ENCODE measurements at places on chromosomes 5 and 9. TPM values are rescaled to one million over a fixed set of nuclear protein-coding genes. Genes with fewer than 3 reads are reported as not detected.

Gene PLAC8L1
- not detected for total RNA-seq

Gene DRD1
- total RNA-seq, result not detected

- no peaks in the 10 kb centered on the region for H3K4me1 ChIP-seq
- no peak overlapping the region for H3K4me3 ChIP-seq
- peaks cover 26% of the 10 kb centered on the region for H3K27me3 ChIP-seq
- H3K27ac ChIP-seq, result no peak overlapping the region
- DNase-seq, result no peak
These were observed 509.8 kb downstream of the DMAC1 start for GRCh38 chr9:7289773-7290172.

GRCh38 chr9:71218774-71219173, 97.4 kb upstream of the TRPM3 start:
- no peak for DNase-seq
- no peaks in the 10 kb centered on the region for H3K27me3 ChIP-seq
- H3K4me1 ChIP-seq, result no peaks in the 10 kb centered on the region
- no peak overlapping the region for H3K27ac ChIP-seq

- no peak for DNase-seq
- peaks cover 9% of the 10 kb centered on the region for H3K4me1 ChIP-seq
These were observed 48.6 kb downstream of the ANXA2R start for GRCh38 chr5:42991404-42992087.

All from PC-9 (cell line).